Femur (tissue), 1 donor: ENCODE measurements at places on chromosomes 3 and 15.

GRCh38 chr15:50113992-50114780, 4.8 kb downstream of the ATP8B4 start:
- peak; percentile 32 for DNase-seq

- no peak for DNase-seq
Observed at GRCh38 chr15:96332637-96333121, 2.2 kb downstream of the NR2F2 start.

GRCh38 chr15:76333720-76334437, 2.7 kb upstream of the ISL2 start:
- no peak for DNase-seq

GRCh38 chr3:39724233-39724846, 85.1 kb upstream of the MYRIP start:
- DNase-seq = no peak

- DNase-seq = no peak
Observed at GRCh38 chr15:70569714-70570231, 193.6 kb downstream of the UACA start.

DNA sequence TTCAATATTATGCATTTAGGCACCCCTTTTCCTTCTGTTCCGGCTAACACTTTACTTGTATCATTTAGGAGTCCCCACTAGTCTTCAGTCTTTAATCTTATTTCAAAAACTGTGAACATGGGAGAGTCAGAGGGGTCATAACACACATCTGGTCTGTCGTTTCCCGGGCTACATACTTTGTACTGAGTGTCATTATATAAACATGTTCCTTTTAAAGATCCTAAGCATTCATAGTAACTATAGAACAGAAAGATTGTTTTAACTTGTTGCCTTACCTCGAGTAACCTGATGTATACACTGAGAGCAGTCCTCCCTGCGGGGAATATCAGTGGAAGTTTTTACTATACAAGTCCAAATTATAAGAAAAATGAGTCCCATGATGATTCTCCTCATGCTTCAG, 78.2 kb upstream of the VEPH1 start:
- DNase-seq = no peak

DNA sequence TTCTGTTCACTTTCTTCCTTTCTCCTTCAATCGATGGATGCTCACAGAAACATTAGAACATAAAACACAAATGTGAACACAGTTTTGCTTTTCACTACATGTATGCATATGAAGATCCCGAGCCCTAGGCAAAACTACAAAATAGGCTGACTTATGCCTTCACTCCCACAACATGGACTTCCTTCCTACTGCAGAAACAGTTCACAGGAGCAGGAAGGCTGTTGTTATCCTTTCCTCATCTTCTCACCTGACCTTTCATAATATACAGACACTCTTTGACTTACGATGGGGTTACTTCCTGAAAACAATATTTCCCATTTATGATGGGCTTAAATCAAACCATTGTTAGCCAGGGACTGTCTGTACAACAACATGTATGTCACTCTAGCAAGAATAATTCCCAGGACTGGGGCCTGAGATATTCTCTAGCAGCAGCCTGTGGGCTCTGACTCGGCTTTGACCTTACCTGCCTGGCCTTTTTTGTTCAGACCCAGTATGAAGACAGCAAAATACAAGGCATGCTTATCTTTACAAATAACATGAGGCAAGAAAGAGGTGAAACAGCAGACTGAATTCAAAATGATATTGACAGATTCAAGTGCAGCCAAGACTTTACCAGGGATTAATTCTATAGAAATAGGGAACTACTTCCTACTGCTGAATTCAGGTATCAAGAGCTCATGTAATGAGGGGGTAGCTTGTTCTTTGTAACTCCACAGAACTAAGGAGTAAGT, 51.8 kb upstream of the PLXND1 start:
- DNase-seq = no peak

DNA sequence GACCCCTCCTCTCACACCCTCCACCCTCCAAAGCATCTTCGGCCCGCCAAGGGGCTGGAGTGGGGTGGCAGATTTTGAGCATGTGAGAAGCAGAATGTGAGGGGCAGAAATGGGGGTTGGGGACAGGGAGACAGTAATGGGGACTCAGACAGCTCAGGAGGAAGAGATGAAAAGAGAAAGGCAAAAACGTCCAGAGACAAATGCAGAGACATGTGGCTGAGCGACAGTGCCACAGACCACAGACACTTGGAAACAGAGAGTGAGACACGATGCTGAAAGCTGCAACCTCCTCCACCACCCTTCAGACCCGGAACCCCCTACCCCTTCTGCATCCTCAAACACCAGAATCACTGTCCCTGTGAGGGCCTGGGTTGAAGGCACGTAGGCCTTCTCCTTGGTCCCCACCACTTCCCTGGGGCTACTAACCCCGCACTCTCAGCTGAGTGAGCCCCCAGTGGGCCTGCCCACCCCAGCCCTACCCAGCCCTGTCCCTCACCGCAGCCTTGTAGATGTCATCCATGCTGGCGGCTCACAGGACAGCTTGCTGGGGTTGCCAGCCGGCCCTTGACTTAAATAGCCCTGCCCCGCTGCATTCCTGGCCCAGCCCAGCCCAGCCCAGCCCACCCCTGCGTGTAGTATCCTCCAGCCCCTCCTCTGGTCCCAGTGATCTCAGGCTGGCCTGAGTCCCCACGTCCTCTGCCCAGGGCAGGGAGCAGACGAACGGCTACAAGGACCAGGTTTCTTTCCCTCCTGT, at the start of gene TNNC1:
TNNC1 (minus strand) TSS at position 546 of the 754 bp plus-strand sequence; CDS start at position 520, 26 bp downstream.
- peak; percentile 58 for DNase-seq
